ENCODE measurements at places on chromosomes 1 and 21.

GRCh38 chr1:55988963-55989452 is 590.4 kb downstream of the PLPP3 start:
- DNase-seq = no peak

- DNase-seq = no peak
Measured at GRCh38 chr1:235712812-235713211, 63.2 kb upstream of the GNG4 start.

DNA sequence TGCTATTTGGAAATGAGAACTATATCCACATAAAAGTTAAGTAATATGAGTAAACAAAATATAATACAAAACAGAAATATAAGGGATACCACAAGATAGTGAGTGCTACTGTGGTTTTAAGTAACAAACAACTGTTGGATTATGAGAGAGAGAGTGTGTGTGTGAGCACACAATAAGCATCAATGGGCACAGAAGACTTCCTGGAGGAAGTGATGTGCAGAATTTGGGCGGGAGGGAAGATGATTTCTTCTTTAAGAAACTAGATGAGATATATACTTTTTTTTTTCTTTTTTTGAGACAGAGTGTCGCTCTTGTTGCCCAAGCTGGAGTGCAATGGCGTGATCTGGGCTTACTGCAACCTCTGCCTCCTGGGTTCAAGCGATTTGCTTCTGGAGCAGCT is 7.9 kb upstream of the IER5 start:
- DNase-seq = no peak

- DNase-seq = no peak
Measured at GRCh38 chr1:181263444-181263843, 174.9 kb downstream of the IER5 start.

- DNase-seq = no peak
Measured at GRCh38 chr1:191963286-191963685, 195.0 kb upstream of the RGS18 start.

DNA sequence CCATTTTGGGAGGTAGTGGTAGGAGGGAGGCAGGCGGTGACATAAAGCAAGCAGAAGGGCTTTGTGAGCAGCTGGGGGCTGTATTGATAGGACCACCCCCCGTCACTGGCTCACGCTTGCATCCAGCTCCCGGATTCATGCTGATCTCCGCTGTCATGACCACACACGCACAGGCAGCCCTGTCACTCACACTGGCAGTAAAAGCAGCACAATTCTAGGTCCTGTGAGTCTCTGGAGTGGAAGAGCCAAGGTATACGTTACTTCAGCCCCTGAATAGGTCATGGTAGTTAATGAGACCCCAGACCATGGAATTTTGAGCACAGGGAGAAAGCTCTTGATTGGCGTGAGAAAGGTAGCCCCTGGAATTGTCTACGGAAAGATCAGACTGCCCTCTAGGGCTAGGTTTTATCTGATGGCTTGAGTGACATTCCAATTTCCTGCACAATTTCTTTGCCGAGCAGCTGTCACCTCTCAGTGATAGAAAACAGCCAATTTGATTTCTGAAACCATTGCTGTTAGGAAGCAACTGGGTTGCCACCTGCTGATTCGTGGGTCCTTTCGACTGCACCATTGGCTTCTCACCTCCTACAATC is 5.4 kb downstream of the OR2B11 start:
- no peak for DNase-seq

DNA sequence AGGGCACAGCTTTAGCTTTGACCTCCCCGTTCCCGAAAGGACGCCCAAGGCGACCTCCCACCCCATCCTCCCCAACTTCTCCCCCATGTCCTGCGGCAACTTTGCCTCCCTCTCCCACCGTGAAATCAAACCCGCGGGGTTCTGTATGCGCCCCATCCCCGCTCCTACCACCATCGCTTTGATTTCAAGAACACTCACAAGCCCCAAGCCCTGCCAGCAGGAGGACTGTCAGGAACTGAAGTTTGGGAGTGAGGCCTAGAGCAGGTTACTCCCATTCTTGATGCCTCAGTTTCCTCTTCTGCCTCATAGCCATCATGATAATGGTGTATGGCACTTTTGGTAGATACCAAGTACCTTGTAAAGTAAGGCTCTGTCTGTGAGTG is 2.3 kb downstream of the PTPRU start:
- DNase-seq = no peak

GRCh38 chr1:245298781-245299180 is 144.0 kb downstream of the KIF26B start:
- no peak for DNase-seq

DNA sequence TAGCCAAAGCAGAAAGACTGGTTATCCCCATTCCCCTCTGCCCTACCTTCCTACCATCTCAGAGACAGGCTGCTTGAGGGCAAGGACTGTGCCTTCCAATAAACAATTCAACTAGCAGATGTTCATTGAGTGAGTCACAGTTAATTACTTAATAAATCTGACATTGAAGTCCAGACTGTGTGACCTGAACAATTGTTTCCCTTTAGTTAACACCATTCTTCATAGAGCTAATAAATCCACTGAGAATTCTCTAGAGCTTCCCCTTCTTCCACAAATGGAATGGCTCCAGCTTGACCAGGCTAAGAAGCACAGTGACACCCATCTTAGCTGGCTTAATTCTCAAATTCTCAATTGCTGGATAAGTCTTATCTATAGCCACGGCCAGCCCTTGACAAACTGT is 61.9 kb upstream of the GJA5 start:
- DNase-seq = no peak

GRCh38 chr1:185969524-185969991 is 235.4 kb downstream of the HMCN1 start:
- DNase-seq = no peak

DNA sequence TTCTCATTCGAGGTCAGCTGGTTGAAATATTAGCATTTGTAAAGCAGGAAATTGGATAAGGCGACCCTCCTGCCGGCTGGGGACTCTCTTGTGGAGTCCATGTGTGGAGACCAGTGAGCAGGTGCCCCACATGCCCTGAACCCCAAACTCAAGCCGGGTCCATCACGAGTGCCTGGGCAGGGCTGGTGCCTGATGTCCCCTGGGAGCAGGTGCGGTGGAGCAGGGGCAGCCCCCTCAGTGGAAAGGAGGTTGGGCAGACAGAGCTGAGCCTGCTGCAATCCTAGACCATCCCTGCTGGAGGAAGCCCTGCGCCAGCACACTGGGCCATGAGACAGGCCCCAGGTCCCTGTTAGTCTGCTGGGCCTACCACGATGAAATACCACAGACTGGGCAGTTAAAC is 395.6 kb downstream of the NPHP4 start:
- DNase-seq = no peak

GRCh38 chr1:161013131-161013487 is 7.8 kb downstream of the F11R start:
- DNase-seq = no peak

- no peak for DNase-seq
Measured at GRCh38 chr1:185348296-185348695, 31.3 kb upstream of the IVNS1ABP start.

DNA sequence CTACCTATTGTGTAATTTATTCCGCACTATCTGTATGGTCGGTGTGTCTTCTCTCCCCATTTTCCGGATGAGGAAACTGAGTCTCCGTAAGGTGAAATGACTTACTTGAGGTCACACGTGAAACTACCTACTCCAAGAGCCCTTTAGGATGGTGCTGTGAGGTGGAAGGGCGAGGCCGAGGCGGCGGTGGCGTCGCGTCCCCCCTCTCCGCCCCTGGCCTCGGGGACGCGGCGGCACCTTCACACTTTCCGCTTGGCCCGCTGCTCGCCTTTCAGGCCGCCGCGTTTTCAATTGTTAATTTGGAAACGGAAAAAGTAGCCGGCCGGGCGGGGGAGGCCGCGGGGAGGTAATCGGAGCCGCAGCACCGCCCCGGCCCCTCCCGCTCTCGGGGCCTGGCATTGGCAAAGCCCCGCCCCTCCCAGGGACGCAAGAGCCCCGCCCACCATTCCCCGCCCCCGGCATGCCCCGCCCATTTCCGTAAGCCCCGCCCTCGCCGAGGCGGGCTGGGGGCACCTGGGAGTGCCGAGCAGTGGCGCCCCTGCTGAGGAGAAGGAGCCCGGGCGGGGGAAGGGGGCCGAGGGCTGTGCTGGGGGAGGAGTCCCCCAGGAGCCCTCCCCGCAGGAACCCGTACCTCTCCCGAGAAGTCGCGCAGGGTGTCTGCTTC is 18.6 kb downstream of the KCNQ4 start:
- DNase-seq = no peak

- DNase-seq = no peak
Measured at GRCh38 chr1:87829360-87829759, 500.7 kb downstream of the LMO4 start.

- DNase-seq = no peak
Measured at GRCh38 chr1:78284354-78284753, 206.4 kb upstream of the PTGFR start.

- DNase-seq = no peak
Measured at GRCh38 chr1:33446590-33446989, 15.7 kb upstream of the PHC2 start.

- DNase-seq = no peak
Measured at GRCh38 chr1:156146769-156147405, 6.5 kb upstream of the SEMA4A start.

GRCh38 chr1:199809311-199809710 is 218.2 kb upstream of the NR5A2 start:
- DNase-seq = no peak

DNA sequence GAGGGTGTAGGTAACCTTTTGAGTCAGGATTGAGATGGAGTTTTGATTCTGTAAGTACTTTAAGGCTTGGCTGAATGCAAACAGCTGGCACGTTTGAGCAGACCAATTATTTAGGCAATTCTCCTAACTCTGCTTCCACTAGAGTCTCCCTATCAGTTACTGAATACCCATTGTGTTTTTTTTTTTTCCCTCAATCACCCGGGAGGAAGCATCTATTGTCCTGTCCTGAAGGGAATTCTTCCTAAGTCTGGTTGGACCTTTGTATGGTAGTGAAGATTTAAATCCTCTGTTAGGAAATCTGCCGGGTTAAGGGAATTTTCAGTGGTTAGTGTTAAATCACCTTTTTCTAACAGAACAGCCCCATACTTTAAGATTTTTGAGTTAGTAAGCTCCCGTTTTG is 571.2 kb upstream of the USP24 start:
- no peak for DNase-seq

- DNase-seq = no peak
Measured at GRCh38 chr1:192584866-192585265, 9.3 kb downstream of the RGS1 start.

DNA sequence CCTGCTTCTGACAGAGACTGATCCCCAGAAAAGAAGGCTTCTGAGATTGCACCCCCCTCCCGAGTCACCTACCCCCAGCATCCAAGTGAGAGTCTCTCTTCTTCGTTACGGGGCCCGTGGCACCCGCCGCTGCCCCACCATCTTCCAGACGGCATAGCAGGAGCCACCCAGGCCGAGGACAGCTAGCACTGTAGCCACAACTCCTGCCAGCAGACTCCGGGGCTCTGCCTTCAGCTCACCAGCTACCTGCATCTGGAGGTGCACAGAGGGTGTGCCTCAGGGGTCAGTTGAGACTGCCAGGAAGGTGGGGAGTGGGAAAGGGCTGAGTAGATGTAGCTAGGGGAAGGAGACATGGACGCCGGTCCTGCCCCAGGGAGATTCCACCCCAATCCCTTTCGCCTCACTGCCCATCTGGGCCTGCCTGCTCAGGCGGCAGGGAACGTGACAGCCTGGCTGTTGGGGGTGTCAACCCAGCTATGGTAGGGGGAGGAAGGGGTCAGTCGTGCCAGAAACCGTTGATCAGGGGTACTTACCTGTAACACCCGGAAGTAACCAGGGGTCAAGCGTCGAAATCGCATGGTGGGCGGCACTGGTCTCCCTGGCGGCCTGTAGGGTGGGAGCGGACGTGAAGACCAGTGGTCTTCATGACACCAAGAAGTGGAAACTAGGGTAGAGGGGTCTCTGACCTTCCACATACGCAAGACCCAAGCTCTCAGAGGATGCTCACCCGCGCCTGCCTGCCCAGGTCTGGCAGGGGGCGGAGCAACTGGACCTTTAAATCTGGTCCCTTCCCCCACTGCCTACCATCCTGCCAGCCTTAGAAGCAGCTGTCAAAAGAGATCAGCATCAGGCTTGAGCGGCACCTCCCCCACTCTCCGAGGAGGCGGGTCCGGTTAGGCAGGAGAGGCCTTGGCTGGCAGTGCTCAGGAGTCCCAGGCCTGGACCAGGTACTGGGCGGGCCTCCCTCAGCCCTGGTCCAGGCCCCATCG is at the start of gene ZNF593OS:
Gene ZNF593OS, minus strand, starts transcription at position 749 of the 989 bp plus-strand sequence. Its CDS starts 171 bp downstream, at position 578.
- DNase-seq = no peak

- no peak for DNase-seq
Measured at GRCh38 chr1:10589074-10589473, 114.3 kb downstream of the PEX14 start.

DNA sequence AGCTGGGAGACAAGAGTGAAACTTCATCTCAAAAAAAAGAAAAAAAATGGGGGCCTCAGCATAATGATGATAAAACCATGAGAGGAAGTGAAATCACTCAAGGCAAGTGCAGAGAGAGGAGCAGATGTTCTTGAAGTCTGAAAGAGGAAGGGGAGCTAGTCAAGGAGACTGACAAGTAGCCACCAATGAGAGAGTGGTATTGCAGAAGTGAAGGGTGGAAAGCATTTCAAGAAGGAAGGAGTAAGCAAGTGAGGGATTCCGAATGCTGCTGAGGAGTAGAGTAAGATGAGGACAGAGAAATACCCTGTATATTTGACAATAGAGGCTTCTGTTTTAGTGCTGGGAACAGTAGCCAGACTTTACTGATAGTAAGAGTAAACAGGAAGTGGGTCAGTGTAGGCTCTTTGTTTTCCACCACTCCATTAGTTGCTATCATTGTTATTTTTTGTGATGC is 2.9 kb downstream of the TATDN3 start:
- no peak for DNase-seq

- no peak for DNase-seq
Measured at GRCh38 chr1:162617513-162617912, 14.8 kb upstream of the DDR2 start.

DNA sequence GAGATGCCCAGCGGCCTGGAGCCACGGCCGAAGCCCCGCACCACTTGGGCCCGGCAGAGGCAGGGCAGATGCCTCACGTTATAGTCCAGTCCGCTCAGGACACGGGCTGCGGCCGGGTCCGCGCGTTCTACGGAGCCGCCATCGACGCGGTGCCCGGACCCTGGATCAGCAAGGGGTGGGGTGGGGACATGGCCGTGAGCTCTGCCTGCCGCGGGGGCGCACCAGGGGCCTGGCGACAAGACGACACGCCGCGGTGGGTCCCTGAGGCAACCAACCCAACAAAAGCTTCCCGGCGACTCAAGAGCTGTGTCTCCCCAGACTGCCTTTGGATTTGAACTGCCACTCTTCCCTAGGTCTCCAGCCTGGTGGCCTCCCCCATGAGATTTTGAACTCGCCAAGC is 211.4 kb upstream of the GREM2 start:
- no peak for DNase-seq

- DNase-seq = no peak
Measured at GRCh38 chr1:153475282-153475681, 14.8 kb upstream of the S100A7 start.

- DNase-seq = no peak
Measured at GRCh38 chr1:154344977-154345837, 19.9 kb downstream of the ATP8B2 start.

DNA sequence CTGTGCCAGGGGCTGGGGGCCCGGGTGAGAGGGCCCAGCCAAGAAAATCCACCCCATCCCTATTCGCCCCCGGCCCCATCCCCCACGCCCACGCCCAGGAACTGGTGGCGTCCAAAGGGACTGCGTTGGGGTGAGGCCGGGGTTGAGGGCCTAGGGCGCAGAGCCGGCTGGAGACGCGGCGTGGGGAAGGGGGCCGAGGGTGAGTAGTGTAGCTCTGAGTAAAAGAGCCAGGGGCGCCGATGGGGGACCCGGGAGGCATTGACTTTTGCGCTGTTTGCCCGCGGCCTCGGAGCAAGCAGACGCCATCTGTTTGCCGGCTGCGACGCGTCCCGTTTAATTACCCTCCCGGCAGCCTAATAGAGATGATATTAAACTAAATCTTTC is 3.5 kb upstream of the DMRTA2 start:
- no peak for DNase-seq

Measured in NCI-H1417 treated with DMSO at 0.1 percent for 48 hours (cell line).